ENCODE measurements at places on chromosomes 4 and X.

- peak; percentile 45 for DNase-seq
These were observed 51.5 kb upstream of the RAP2C start for GRCh38 chrX:132270699-132271098.

- DNase-seq = no peak
These were observed 18.3 kb downstream of the PNMA6E start for GRCh38 chrX:153382563-153383482.

- DNase-seq = no peak
These were observed 1049.0 kb upstream of the GRIA3 start for GRCh38 chrX:122135070-122135469.

- no peak for DNase-seq
These were observed 93.0 kb upstream of the LDB2 start for GRCh38 chr4:16991450-16991849.

Data from eye (tissue), 1 donor.